ENCODE measurements at places on chromosomes 7 and 10.

GRCh38 chr10:6729071-6729774 is 149.1 kb upstream of the PRKCQ start:
- peak; percentile 63 for DNase-seq

- DNase-seq = no peak
Measured at GRCh38 chr7:27753863-27754262, 13.9 kb downstream of the TAX1BP1 start.

DNA sequence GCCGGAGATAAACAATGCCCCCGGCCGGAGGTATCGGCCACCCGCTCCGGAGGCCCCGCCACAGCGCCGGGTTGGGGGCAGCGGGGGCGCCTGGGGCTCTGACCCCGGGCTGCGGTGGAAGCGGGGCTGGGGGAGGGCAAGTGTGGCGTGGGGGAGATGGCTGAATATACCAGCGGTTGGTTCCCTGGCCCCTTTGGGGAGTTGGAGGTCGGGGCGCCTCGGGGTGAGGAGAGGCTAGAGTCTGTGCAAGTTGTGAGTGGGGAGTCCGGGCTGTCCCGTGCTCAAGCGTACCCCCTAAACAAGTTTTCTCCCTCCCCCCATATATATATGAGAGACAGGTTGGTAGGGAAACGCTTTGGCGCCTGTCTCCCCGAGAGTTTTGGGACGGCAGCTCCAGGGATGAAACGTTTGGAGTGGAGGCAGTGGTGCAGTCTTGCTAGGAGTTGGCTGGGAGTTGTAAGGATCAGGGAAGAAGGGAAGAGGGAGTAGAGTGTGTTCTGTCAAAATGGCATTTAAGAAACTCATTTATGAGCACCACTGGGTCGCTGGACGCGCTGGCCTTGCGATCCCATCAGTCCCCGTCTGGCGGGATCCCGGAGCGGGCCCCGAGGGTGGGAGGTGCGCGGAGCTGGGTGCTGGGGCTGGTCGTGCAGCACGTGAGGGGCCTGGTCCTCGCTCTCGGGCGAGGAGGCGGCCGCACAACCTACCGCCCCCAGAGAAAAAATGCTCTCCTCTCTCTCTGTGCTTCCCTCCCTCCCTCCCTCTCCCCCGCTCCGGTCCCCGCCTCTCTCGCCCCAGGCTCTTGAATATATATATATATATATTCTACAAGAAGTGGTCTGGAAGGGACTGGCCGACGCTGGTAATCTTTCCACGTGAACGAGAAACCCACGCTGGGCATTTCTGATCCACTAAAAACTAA is 1.1 kb downstream of the TET1 start:
- DNase-seq = peak; percentile 34

DNA sequence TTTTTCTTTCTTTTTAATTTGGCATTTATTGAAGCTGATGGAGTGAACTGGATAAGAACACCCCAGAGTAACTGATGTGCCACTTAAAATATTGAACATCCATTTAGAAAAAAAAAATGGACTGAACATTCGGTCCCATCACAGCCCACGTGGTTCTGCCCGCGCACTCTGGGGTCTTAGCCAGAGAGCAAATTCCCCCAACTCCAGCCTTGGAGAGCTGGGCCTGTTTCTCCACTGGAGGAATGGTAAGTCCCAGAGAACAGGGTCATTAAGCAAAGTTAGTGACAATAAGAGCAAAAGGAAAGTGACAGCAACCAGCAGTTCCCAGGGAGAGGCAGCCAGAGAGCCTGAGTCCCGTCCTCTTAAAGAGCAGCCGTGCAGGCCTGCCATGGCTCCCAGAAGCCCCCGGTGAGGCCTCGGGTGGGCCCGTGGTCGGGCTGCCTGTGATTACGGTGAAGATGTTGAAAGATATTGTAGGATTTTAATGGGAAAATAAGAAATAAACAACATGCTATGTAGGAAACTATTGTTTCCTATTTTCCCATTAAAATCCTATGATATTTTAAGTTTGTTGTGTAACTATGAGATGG is 487.9 kb upstream of the MKI67 start:
- DNase-seq = no peak

GRCh38 chr10:17454161-17455014 is at the start of gene ST8SIA6:
Gene ST8SIA6 (minus strand): TSS chr10:17454595. CDS start chr10:17454255, 340 bp downstream.
- peak; percentile 61 for DNase-seq

GRCh38 chr7:67019562-67020390 is 23.1 kb downstream of the TYW1 start:
- no peak for DNase-seq

- DNase-seq = no peak
Measured at GRCh38 chr7:151218170-151218569, 7.9 kb upstream of the H2BK1 start.

DNA sequence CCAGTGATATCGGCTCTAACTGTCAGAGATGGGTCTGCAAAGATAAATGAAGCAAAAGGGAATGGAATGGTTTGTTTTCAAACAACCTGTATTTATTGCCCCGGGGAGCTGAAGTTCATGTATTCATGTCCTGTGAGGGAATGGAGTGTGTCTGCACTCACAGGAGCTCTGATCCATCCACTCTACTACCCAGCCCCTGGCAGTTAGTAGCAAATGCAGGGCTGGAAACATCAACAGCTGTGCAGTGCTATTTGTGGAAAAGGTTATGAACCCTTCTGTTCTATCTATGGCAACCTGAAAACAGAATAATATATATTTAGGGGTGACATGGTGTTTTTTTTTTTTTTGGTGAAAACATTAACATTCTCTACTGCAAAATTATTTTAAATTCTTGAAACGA is 9.8 kb downstream of the AGR2 start:
- DNase-seq = no peak

- DNase-seq = no peak
Measured at GRCh38 chr7:27765841-27766240, 25.9 kb downstream of the TAX1BP1 start.

DNA sequence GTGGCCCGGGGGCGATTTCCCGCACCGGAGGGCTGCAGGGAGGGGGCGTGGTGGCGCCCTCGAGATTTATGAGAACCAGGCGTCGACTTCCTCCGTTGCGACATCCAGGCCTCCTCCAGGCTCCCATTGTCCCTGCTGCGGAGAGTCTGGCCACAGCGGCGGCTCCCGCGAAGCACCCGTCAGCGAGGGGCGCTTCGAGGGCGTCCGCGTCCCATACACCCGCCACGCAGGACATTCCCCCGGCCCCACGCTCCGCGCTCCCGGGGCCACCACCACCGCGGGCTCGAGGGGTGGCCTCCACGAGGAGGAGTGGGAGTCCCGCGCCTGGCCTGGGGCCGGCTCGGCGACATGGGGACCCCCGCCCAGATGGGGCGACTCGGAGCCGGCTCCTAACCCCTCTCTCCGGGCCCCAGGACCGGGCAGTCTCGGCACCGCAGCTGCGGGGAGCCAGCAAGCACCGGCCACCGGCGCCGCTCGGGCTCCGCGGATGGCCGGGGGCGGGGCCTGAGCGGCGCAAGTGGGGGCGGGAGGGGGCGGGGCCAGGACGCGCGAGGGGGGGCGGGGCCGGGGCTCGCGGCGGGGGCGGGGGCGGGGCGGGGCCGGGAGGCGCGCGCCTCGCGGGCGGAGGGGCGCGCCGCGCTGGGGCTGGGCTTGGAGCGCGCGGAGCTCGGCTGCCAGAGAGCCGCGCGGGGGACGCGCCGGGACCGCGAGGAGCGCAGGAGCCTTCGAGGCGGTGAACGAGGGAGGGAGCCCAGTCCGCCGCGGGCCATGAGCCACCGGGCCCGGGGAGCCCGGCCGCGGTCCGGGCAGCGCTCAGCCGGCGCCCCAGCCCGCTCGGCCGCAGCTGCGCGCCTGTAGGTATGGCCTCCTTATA is at the start of gene SH2B2:
TSS of gene SH2B2 (plus strand) at position 632 of the 874 bp plus-strand sequence. CDS start 13,683 bp downstream, outside the sequence.
- peak; percentile 74 for DNase-seq

GRCh38 chr10:93071177-93071472 is 2.6 kb upstream of the CYP26A1 start:
- DNase-seq = no peak

DNA sequence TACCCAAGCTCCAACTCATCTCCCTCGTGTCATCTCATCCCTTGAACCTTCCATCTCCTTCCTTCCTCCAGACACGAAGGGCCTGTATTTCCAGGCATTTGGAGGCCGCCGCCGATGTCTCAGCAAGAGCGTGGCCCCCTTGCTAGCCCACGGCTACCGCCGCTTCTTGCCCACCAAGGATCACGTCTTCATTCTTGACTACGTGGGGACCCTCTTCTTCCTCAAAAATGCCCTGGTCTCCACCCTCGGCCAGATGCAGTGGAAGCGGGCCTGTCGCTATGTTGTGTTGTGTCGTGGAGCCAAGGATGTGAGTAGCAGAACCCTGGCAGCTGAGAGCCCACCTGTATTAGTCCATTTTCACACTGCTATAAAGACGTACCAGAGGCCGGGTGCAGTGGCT is 5.5 kb downstream of the FBXO24 start:
- no peak for DNase-seq

- DNase-seq = no peak
Measured at GRCh38 chr7:149715476-149715875, 57.9 kb downstream of the ZNF467 start.

DNA sequence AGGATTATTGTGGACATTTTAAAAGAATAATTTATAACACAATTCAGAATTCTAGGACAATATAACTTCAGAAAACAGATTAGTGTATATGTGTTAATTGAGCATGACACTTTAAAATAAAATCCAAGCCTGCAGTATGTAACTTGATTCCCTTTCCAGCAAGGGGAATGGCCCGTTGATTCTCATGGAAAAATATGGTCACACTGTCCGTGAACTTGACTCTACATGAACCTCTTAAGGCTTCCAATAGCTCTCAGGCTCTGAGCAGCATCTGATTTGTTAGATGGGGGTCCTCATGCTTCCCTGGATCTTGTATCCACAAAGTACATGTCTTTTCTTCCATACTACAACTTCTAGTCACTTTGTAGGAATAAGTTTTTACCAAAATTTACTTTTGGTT is 85.5 kb upstream of the AKR1E2 start:
- DNase-seq = no peak

DNA sequence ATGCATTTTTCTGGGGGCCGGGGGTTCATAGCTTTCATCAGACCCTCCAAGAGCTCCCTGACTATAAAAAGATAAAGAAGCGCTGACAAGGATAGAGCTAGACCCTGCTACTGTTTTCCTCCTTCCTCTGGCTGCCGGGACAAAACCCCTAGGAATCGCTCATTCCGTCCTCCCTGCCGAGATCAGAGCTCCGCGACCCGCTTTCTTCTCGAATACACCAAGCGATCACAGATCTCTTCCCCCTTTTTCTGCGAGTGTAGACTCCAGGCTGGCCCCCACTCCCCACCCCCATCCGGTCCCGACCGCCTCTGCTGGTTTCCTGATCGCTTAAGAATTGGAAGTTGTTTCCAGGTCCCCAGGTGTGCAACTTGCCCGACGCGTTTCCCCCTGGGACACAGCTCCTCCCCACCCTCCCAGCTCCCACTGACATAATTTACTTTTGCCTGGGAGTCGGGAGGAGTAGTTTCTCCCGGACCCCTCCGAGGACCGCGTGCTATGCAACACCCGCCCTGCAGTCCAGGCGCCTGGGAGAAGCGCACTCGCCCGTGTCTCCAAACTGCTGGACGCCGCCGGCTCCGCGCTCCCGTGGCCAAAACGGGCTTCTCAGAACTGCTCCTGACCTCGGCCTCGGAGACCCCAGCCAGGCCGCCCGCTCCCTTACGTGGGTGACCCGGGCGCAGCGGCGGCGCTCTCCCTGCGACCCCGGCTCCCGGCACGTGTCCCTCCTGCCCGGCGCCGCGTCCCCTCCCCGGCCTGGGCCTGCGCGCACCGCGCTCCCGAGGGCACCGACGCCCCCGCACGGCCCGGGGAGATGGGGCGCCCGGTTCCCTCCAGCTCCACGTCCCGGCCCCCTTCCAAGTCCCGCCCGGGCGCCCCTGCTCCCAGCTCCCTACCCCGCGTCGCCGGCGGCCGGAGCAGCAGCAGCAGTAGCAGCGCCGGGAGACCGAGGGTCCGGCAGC is 552 bp downstream of the IL15RA start:
- peak; percentile 58 for DNase-seq

- peak; percentile 50 for DNase-seq
Measured at GRCh38 chr7:98840722-98841121, 29.1 kb downstream of the TMEM130 start.

DNA sequence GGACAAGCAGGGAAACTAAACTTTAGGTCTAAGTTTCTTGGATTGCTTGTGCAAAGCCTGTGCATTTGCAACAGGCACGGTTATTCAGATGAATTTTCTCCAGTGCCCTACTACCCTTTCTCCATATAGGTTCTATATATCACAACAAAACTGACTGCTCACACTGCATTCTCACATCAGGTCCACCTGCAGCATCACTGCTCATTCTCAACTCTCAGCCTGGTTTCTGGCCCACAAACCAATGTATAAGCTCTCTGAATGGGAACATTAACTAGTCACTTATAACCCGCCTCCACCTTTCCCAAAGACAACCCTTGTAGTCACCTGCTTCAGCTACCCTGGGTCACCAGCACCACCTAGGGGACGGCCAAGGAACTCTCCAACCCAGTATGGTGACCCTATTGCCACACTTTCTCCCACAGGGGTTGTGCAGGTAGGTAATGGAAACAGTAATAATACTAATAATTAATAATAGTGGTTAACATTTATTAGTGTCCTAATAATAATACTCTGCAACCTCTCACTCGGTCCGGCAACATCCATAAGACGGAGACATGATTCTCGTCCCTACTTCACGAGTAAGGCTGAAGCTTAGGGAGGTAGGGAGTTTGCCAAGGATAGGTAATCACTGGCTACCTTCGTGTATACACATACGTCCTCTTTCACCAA is 97.3 kb downstream of the CLEC2L start:
- DNase-seq = peak; percentile 26

GRCh38 chr10:126156503-126156902 is 231.8 kb downstream of the ADAM12 start:
- no peak for DNase-seq

DNA sequence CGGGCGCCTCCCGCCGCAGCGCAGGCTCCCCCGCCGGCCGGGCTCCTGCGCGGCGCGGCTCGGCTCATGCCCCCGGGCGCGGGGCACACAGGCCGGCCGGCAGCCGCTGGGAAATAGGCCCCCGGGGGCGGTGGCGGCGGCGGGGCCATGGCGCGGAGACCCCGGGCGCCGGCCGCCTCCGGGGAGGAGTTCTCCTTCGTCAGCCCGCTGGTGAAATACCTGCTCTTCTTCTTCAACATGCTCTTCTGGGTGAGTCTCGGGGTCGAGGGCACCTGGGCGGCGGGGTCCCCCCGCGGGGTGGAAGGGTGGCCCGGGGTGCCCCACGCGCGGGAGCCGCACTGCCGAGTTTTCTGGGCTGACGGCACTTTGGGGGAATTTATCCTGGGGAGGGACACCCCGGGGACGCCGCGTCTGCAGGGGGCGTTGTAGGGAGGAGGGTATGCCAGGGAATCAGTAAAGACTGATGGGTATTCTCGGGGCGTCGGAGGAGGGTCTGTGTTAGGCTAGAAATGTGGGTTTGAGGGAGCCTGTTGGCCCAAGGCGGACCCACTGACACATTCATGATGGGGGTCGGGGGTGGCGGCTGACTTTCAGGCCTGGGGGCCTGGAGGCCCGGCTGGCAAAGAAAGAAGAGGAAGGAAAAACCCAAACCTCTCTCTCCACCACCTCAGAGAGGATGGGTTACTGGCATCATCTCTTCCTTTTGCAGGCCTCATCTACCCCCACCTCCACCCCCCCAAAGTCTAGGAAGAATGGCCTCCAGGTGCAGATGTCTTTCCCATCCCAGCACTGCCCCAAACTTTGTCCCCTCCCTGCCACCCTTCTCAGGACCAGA is 544 bp downstream of the TSPAN33 start:
- no peak for DNase-seq

- DNase-seq = no peak
Measured at GRCh38 chr10:49841615-49842332, 79.7 kb upstream of the OGDHL start.
